ENCODE measurements at places on chromosomes 12 and 14.

DNA sequence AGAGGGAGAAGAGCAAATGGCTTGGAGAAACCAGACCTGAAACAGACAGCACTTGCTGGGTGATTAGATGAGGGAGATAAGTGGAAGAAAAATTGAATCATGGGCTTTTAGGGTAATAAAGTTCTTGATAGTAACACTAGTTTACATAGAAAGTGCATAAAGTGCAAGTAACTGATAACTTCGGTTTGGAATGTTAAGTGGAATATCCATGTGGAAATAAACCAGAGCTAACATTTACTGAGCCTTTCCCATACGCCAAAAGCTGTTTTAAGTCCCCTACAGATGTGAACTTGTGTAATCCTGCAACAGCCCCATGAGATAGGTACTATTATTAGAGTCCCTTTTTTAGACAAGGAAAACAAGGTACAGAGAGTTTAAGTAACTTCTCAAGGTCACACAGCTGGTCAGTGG is 77.1 kb upstream of the NUDT4 start:
- no peak for DNase-seq

DNA sequence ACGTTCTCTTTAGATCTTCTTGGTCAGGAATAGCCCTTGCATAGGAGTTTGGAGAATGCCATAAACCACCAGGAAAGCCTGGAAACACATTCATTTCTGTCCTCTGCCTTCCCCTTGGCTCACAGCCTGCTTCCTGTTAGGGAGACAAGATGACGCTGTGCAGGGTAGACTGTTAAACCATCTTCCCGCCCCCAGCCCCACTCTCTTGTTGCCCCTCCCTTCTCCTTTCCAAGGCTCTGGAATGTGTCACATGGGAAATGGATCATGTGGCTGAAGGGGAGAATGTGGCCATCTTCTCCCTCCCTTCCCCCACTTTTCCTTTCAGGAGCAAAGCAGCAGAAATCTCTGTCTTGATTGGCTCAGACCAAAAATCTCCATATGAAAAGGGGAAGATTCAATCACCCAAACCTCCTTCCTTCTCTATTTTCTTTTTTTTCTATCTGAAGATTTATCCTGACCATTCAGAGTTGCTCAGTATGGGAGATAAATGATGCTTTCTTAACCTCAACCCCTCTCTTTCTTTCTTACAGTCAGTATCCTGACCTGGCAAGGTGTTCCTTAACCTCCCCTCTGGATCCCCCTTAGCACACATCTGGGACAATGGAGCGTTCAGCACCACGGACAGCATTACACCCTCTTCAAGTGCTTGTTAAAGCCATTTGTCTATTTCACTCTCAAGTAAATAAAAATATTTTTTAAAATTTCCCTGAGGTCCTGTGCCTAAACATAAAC is 11.4 kb downstream of the GPR19 start:
- DNase-seq = peak; percentile 72

DNA sequence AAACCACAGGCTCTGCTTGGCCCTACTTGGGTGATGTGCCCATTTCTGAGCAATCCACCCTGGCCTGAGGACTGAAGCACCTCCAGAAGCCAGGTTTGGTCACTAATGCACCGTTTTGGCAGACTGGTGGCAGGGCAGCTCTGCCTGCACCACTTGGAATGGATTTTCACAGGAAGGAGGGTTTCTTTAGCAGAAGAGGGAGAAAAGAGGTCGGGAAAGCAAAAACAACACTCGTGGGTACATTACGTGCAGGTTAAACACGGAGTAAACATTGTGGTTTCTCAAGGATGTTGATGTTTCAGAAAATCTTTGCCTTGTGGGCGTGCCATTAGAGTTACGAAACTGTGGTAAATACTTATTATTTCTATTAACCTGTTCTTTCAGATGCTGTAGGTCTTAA is 70.8 kb downstream of the KCNA5 start:
- no peak for DNase-seq

DNA sequence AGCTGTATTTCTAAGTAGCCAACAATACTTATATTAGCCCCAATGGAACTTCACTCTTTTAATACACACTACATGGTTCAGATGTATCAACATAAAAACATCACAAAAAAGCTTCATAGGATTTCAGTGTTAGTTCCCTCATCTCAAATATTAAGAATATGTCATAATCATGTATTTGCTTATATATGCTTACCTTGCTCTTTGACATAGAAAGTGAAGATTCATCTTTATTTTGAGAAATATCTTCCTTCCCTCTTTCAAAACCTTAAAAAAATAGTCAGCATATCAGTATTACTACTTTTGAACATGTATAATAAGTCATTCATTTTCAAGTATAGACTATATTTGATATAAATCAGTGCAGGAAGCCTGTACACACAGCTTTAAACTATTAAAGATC is 62.2 kb upstream of the BBS10 start:
- no peak for DNase-seq

DNA sequence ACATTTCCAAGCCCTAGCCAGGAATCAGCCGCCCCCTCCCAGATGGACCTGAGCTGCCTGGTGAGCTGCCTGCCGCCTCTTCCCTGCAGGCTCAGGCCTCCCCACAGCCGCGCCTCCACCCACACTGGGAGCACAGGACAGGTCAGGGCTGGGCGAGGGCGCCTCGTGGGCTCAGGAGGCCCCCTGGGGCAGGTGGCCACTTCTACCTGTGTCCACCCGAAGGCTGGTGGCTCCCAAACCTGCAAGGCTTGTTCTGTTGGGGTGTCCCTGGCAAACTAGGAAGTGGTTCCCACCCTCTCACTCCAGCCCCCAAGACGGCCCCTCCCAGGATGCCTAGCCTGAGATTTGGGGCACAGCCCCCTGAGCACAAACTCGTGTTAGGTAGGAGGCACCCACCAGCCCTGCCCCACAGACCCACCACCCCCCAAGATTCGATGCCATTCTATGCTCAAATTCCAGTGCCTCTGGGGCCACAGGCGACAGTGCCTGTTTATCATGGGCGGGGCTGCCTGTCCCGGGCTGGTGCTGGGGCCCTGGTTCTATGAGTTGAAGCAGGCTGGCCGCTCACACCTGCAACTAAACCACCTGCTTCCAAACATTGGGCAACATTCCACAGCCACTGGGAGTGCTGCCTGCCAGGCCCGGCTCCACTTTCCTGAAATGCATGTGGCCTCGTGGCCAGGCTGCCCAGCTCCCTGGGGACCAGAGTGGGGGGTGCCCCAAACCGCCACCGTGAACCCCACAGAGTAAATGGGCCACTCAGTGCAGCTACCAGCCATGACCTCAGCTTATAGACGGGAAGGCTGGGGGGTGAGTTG is 6.8 kb downstream of the MMP17 start:
- no peak for DNase-seq

- DNase-seq = no peak
Observed at GRCh38 chr12:118356809-118357256, 15.9 kb downstream of the TAOK3 start.

DNA sequence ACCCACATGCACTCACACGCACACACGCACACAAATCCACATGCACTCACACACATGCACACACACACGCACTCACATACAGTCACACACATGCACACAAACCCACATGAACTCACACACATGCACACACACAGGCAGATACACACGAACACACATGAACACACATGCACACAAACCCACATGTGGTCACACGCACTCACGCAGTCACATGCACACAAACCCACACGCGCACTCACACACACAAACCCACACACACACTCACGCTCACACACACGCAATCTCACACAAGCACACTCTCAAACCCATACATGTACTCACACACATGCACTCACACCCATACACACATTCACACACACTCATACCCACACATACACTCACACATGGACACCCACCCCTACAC is 61.5 kb downstream of the GALNT9 start:
- no peak for DNase-seq

GRCh38 chr14:70257526-70257925 is 68.8 kb upstream of the SLC8A3 start:
- no peak for DNase-seq

DNA sequence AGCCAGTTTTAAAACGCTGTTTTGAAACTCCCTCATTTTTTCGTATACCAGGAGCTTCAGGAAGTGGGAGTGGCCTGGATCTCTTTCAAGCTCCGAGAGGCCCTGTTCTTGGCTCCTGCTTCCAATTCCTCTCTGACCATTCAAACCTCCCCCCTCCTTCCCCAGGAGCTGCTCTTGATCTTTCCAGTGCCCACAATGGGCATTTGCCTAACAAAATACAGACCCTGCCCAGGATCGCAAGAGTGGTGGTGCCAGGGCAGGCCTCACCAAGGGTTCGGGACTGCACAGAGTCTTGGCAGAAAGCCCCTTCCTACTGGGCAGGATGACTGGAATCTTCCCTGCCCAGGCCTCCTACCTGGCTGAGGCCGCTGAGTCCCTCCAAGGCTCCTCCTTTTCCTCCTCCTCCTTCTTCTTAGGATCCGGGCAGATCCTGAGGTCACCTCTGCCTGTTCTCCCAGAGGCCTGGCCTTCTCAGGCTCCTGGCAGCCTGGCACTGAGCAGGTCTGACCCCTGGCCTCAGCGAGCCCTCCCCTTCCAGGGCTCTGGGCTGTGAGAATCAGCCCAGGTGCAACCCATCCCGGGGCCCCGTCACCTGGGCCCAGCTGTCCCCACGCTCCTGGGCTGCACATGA is 46.9 kb upstream of the NOS1 start:
- DNase-seq = peak; percentile 65

- DNase-seq = no peak
Observed at GRCh38 chr12:7872566-7873319, at the start of gene SLC2A14. Gene SLC2A14 (minus strand): TSS chr12:7872915. CDS start chr12:7869880, 3,035 bp downstream.

GRCh38 chr12:47504775-47505446 is 200.9 kb downstream of the RPAP3 start:
- no peak for DNase-seq

DNA sequence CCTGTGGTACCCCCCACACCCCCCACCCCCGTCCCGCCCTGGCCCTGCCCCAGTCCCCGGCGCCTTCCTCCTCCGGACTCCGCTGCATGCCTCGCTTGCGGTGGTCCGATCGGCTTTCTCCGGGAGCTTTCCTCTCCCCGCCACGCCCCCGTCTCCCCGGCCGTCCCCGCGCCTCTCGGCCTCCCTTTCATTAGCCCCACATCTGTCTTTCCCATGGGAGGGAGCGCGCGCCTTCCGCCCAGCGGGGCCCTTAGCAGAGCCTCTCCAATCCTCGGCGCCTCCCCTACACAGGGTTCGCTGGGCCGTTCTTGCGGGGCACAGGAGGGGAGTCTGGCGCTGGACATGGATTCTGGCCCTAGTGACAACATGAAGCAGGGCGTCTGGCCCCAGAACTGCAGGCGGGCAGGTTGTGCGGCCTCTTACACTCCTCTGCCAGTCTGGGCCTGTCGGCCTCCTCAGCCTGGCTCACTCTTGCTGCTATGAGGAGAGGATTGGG is 1.5 kb upstream of the EFS start:
- no peak for DNase-seq

GRCh38 chr12:109277899-109278762 is 31.0 kb downstream of the FOXN4 start:
- DNase-seq = no peak

- DNase-seq = peak; percentile 88
Observed at GRCh38 chr12:67430708-67431335, 161.7 kb downstream of the CAND1 start.

GRCh38 chr14:81187832-81188522 is 32.8 kb downstream of the GTF2A1 start:
- no peak for DNase-seq

GRCh38 chr14:64726585-64726890 is 22.3 kb downstream of the PLEKHG3 start:
- DNase-seq = no peak

GRCh38 chr14:102622262-102622885 is 29.9 kb downstream of the RCOR1 start:
- DNase-seq = no peak

DNA sequence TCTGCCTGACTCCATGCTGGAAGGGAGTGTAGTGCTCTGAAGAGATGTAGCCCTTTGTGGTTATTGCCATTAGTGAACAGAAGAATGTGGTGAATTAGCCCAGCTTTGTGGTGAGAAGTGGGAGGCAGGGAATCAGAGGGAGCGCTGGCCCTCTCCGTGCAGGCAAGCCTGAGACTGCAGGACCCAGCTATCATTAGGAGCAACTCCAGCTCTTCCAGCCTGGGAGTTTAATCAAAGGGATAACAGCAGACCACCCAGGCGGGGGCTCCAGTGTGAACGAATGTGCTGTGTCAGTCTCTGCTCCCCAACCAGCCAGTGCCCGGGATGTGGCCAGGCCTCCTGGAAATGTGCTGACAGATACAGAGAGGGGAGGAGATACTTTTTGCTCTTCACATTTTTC is 142.7 kb downstream of the TTLL5 start:
- no peak for DNase-seq

GRCh38 chr12:102990419-102990818 is 32.9 kb downstream of the ASCL1 start:
- no peak for DNase-seq

DNA sequence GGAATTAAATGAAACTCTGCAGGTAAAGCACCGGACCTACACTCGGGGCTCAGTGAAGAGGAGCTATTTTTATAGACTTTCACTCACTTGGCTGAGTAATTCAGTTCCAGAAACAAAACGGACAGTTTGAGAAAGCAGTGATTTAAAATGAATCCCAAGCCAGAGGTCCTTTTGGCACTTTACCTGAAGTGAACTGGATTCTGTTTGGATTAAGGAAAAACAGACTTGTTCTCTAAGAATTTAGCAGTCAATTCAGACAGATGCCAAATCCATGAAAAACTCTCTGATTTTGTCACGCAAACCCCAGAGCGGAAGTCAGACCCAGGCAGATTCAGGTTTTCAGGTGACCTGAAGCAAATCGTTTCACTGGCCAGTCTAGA is 4.9 kb upstream of the VASH1 start:
- DNase-seq = no peak

- DNase-seq = peak; percentile 75
Observed at GRCh38 chr12:95117178-95117599, 43.8 kb upstream of the NR2C1 start.

- DNase-seq = no peak
Observed at GRCh38 chr12:31991146-31991545, 31.9 kb downstream of the RESF1 start.

GRCh38 chr14:92786427-92786756 is 7.7 kb upstream of the GOLGA5 start:
- DNase-seq = no peak

DNA sequence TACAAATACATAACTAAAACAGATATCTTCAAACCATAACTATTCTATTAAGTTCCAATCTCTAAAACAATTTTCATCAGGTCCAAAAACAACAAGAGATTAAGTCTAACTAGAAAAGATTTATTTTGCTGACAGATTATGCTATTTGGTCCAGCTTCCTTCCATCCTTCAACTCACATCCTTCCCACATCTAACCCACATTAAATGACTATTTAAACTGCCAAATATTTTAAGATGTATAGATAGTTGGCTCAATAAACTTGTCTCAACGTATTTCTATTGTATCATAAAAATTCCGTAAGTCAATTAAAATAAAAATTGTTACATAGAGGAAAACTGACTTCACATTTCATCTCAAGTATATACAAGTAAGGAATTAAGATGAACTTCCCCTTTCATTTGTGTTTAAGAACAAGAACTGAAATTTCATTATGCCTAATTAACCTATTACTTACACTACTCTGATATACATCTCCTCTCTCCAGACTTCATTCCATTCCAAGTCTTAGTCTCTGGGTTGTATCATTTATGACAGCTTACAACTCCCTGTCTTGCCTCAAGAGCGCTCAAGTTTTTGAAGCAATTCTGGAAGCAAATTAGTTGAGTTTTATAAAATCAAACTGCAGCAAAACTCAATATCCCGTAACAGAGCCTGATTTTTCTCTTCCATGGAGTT is 25.4 kb downstream of the PAWR start:
- no peak for DNase-seq

Data from renal pelvis (tissue), 12 donors.